ACHN (cell line): ENCODE measurements at places on chromosomes 12 and 14.

DNA sequence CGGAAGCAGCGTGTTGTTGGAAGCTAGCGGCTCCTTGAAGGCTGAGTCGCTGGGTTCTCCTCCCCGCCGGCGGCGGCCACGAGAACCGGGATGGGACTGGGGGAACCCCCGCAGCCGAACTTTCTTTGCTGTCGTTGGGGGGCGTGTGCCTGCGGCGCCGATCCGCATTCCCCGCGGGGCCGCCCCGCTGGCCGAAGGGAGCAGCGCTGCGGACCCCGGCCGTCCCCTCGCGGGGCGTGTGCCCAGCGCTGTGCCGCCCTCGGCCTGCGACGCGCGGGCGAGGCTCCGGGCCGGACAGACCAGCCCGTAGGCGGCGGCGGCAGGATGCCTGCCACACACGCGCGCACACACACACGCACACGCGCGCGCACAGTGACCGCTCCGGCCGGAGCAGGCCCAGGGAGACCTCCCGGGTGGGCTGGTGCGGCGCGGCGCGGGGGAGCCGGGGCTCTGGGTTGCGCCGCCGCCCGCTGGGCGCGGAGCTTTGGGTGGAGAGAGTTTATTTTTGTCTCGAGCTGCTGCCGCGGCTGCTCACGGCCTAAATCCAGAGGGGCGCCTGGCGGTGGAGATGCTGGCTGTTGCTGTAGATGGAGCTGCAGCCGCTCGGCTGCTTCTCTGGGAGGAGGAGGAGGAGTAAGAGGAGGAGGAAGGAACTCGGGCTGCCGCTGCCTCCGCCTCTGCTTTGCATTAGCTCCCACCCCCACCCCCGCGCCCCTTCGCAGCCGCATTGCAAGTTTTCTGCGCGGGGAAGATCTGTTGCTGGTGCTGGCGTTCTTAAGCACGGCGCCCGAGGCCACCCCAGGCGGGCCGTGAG is at the start of gene SAMD4A:
TSS of gene SAMD4A (plus strand) at position 719 of the 814 bp plus-strand sequence. CDS start 789 bp downstream, outside the sequence.
- DNase-seq = peak; percentile 76

- DNase-seq = no peak
Measured at GRCh38 chr14:87837296-87837695, 155.7 kb downstream of the GALC start.

- DNase-seq = no peak
Measured at GRCh38 chr12:109295764-109296425, 13.2 kb downstream of the FOXN4 start.

DNA sequence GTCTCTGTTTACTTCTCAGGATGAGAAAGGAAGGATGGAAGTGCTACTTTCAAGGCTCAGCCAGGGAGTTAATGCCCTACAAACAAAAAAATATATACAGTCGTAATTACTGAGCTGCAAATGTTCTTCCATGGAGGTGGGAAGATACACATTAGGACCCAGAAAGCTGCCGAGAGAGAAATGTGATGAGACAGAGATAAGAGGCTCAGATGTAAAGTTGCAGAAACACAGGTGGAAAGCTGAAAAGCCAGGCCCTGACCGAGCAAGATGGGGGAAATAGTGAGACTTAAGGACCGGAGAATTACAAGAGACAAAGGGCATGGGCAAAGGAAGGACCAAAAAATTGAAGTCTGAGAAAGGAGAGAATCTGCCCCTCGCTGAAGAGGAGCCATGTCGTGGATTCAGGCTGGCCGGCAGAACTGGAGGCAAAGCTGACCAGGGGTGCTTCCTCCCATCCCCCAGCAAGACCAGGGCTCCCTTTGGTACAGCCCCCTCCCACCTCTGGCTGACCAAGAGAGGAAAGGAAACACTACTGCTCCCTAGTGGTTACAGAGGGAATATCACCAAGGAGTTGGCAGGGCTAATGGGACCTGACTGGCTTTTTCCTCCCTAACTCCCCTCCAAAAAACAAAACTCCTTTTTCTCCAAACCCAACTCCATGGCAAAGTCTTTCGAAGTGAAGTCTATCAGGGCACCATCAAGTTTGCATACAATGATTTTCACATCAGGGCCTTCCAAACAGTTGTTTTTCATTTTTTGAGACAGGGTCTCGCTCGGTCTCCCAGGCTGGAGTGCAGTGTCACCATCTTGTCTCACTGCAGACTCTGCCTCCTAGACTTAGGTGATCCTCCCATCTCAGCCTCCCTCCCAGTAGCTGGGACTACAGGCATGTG is 12.1 kb downstream of the ZFHX2 start:
- peak; percentile 57 for DNase-seq

DNA sequence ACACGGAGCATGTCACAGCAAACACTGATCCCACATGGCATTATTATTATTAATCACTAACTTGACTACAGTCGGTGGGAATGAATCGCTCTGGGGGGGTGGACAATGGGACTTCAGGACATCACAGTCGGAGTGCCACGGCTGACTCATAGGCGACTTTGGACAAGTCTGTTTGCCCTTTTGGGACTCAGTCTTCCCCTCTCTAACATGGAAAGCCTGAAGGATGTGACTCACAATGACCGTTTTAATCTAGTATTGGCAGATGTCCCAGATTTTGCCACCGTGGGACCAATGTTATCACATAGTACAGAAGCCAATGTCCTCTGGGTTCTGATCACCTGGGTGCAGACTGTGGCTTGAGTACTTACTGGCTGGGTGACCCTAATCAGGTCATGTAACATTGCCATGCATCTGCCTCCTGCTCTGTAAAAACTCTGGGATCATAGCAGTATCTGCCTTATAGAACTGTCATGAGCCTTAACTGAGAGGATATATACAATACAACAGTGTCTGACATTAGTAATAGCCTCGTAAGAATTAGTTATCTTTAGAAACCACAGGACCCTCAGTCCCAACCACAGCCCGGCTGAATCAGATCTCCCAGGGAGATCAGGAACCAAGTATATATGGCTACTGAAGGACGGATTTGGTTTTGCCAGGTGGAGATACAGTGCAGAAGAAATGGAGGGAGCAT is 362.6 kb downstream of the BCL11B start:
- peak; percentile 13 for DNase-seq
